ENCODE measurements at places on chromosomes 11 and 22.
A peak's percentile ranks its signal among the peaks of the same experiment; 100 is the strongest.

DNA sequence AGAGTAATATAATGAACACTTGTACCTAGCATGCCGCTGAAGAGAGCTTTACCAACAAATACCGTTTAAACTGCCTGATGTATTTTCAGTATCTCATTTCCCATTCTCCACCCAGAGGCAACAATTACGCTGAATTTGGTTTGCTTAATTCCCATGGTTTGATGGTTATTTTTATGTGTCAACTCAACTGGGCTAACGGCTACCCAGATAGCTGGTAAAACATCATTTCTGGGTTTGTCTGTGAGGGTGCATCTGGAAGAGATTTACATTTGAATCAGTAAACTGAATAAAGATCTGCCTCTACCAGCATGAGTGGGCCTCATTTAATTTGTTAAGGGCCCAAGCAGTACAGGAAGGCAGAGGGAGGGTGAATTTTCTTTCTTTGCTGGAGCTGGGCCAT, 377.9 kb downstream of the DYNC2H1 start:
- no peak for DNase-seq

DNA sequence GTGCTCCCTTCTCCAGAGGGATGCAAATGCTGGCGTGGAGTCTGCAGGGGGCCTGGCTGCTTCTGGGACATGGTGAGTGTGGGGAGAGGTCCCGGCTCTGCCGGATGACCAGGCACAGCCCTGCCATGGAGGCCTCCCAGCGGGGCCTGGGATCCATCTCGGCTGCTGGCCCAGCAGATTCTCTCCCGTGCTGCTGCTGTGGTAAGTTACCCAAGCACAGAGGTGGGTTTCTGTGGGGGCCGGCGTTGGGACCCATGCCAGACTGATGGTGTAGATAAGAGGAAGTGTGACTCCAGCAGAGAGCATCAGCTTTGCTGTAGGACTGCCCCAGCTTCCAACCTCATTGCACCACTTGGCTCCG, 147.5 kb upstream of the B3GAT1 start:
- no peak for DNase-seq

GRCh38 chr11:88629496-88629895, 292.0 kb upstream of the CTSC start:
- no peak for DNase-seq

DNA sequence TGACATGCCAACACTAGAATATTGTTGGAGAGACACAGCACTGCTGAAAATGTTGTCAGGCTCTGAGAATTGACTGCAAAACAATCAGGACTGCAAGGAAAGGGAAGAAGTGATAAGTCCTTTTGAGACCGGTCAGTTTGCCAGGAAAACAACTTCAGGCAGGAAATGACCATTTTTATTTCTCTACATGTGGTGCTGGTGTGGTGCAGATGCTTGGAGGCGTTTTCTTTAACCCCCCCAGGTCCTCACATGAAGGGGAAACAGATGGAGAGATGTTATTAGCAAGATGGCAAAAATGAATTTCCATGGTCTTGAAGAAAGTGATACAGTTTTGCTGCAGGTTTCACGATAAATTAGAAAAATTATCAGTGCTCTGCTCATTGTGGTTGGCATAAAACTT, 5.7 kb downstream of the AP2A2 start:
- no peak for DNase-seq

GRCh38 chr11:120043328-120043945, 94.5 kb downstream of the TRIM29 start:
- no peak for DNase-seq

DNA sequence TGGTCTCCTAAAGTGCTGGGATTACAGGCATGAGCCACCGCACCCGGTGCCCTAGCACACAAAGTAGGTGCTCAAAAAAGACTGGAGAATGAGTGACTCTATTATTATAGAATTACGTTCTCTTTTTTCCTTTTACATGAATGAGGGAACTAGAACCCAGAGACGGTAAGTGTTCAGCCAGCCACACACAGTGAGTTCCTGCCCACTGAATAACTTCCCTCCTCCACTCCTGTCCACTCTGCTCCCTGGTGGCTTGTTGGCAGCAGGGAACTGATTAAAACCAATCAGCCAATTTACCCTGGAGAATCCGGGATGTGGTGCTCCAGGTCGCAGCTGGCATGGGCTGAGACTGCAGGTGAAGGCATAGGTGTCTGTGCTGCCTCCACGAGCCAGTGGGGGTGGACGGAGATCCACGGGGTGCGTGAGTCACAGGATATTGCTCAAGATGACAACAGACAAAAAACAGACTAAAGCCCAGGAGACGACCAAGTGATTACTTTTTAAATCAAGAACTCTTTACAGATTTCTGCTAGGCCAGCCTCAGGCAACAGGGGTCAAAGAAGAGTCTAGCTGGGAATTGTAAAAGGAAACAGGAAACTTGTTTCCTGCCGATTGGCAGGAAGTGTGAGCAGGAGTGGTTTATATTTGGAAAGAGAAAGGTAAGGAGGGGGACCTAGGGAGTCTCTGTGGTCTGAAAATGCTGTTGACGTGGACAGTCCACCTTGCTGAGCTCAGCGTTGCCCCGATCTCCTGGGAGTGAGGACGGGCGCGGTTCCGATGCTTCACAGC, 95.2 kb upstream of the TP53I11 start:
- DNase-seq: peak; percentile 19

- DNase-seq: no peak
These were observed 160.2 kb downstream of the LDLRAD3 start for GRCh38 chr11:36103933-36104530.

- no peak for DNase-seq
These were observed 9.2 kb downstream of the KCNC1 start for GRCh38 chr11:17743808-17744119.

GRCh38 chr11:115383431-115383830, 120.8 kb downstream of the CADM1 start:
- no peak for DNase-seq
